ENCODE measurements at places on chromosomes 4 and X.

DNA sequence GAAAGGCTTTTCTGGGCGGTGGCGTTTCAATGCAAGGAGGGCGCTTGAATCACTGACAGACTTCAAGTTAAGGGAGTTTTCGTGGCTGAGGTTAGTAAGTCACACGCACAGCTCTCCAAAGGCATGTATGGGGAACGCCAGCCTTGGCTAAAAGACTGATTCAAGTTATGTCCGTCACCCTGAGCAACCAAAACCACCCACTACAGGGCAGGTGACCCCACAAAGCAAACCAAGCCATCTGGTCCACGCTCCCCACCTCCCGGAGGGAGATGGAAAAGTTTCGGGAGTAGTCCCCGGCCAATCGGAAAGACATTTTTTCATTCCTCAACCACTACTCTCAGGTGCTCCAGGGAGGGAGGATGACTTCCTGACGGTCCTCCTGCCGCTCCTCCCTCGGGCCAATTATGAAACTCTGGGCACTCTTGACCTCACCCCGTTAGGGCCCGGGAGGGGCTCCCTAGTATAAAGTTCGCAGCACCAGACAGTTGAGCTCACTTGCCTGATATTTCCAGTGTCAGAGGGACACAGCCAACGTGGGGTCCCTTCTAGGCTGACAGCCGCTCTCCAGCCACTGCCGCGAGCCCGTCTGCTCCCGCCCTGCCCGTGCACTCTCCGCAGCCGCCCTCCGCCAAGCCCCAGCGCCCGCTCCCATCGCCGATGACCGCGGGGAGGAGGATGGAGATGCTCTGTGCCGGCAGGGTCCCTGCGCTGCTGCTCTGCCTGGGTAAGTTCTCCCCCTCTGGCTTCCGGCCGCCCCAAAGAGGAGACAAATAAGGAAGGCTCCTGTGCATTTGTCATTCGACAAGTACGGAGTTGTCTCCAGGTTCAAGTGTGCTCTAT, at the start of gene EREG:
Gene EREG (plus strand): TSS at position 494 of the 840 bp plus-strand sequence. CDS start 164 bp downstream, at position 658.
- no peak for DNase-seq

DNA sequence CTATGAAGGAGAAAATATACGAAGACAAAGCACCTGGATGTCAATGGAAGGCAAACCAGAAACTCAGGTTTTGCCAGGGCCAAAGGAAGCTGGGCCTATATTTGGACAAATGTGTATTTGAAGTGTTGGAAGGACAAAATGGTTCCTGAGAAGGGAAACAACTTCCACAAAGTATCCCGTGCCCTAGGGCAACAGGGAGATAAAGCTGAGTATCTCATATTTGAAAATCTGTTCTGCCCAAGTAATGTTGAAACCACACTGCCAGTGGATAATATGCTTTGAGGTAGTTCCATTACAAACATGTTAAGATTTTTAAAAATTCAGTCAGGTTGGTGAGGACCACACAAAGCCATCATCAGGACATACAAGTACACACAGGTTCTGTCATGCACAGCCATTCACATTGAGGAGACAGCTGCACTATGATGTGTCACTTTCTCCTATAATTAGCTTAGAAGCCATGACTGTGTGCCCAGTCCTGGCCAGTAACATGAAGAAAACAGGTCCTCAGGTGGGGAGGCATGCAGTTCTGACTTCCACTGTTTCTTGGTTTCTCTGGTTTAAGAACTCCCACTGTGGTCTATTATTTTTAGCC, 116.4 kb downstream of the PWWP3B start:
- DNase-seq: no peak

- no peak for DNase-seq
Observed at GRCh38 chr4:172009446-172010230, 196.4 kb downstream of the GALNTL6 start.

DNA sequence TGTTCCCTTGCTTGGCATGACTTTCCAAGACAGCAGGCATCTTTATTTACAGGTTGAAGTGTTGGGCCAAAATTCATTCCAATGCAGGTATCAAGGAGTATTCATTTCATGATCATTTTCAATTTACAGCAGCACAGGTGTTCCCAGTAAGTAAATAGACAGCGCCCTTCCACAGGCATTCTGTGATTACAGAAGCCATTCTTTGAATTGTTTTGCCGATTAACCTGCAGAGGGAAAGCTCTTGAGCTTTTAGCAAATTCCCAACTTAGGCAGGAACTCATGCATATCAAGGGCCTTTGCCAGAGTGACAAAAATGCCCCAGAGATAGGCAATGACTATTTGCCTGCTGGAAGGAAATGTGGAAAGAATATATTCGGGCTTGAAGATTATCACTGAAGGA, 6.8 kb downstream of the TXK start:
- DNase-seq: no peak

GRCh38 chr4:41658163-41658562, 90.4 kb downstream of the PHOX2B start:
- DNase-seq: no peak
